ENCODE measurements at places on chromosomes 6 and 20.

DNA sequence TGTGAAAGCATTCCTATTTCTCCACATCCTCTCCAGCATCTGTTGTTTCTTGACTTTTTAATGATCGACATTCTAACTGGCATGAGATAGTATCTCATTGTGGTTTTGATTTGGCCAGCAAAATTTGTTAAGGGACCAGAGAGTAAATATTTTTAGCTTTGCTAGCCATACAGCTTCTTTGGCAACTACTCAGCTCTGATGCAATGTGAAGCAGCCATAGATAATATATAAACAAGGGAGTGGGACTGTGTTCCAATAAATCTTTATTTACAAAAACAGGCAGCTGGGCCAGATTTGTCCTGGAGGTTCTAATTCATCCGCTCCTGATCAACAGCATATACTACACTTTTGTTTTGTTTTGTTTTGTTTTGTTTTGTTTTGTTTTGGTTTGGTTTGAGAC, 202.9 kb downstream of the ZNF217 start:
- no peak for DNase-seq

- DNase-seq, result no peak
Observed at GRCh38 chr6:105810922-105811482, 275.1 kb upstream of the PRDM1 start.

- no peak for DNase-seq
Observed at GRCh38 chr20:3931664-3932063, 42.5 kb downstream of the PANK2 start.

GRCh38 chr20:6651561-6651960, 115.9 kb upstream of the BMP2 start:
- DNase-seq, result no peak

Measured in left forelimb (tissue), 1 donor.